Stimulated activated CD8-positive, alpha-beta memory T cell treated with anti-CD3 and anti-CD28 coated beads, Interleukin-2, amount 100 ng/mL, for 1 hour (primary cell): ENCODE measurements at places on chromosomes 3 and 15.

DNA sequence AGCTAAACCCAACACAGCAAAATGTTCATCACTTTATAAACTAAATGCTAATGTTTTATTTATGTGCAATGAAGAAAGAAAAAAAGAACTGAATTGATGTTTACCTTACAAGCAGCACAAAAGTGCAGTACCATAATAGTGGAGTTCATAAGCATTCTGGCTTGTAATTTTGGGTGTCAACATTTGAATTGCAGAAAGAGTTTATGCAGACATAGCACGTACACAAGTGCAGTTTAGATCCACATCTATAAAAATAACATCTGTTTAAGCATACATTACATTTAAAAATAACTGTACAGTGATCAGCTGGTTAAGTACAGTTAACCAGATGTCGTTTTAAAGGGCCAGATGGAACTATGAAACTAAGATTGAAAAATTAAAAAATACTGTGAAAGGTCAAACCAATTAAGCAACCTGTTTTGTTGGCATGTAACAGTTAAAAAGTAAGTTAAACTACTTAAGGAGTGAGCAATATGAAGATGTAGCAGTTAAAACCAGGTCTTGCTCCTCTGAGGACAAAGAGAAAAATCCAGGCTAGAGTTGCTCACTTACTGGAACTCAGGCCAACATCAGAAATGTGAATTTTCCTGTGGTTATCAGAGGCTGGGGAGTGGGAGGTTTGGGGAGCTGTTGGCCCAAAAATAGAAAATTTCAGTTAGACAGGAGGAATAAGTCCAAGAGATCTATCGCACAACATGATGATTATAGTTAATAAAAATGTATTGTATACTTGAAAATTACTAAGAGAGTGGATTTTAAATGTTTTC lies 204.9 kb upstream of the MDFIC2 start:
- no peak for DNase-seq

DNA sequence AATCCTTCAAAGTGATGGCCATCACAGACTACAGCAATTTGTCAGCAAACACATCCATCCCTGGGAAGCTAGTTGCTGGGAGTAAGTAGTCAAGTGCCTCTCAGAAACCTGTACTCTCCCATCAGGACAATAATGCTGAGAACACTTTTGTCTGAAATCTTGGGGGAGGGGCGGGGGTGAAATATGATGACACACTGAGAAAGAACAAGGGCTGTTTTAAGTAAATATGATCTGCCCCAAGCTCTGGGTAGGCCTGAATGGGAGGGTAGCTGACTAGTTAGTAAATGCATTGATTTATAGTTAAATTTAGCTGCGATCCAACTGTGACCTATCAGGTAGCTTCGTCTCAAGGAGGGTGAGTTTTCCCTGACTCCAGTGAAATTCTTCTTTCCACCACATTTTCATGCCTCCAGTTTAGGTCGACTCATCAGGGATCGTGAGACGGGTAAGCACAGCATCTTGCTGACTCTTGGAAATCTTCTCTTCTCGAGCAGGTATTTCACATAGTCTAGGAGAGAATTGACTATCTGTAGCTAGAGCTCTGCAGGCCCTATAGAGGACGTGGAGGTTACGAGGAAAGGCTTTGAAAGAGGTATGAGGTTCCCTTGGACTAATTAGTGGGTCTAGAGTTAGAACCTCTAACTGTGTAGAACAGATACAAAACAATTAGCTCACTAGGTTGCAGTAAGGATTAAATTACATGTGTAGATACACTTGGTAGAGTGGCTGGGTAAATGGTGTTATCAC lies 213.4 kb upstream of the SLC2A2 start:
- DNase-seq = no peak

GRCh38 chr3:180036092-180036670 lies 556 bp downstream of the PEX5L start:
- DNase-seq = no peak

DNA sequence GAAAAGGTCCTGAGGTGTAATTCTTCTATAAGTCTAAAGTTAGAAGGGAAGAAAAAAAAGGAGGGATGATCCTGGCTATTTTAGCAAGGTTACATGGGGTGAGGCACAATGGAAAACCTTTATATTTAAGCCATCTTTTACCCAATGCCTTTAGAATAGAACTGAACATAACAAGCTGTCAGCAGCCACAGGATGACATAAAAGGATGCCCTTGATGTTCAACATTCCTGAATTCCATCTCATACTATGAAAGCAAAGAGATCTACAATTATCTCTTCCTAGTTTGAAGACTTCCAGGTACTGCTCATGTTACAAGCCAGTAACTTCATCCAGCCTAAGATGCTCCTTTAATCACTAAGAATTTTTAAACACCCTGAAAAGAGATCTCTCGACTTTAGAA lies 26.9 kb downstream of the NEK10 start:
- DNase-seq = no peak

GRCh38 chr3:3586843-3587646 lies 212.2 kb upstream of the LRRN1 start:
- no peak for DNase-seq

GRCh38 chr15:42149493-42150218 lies 6.8 kb downstream of the PLA2G4F start:
- no peak for DNase-seq

DNA sequence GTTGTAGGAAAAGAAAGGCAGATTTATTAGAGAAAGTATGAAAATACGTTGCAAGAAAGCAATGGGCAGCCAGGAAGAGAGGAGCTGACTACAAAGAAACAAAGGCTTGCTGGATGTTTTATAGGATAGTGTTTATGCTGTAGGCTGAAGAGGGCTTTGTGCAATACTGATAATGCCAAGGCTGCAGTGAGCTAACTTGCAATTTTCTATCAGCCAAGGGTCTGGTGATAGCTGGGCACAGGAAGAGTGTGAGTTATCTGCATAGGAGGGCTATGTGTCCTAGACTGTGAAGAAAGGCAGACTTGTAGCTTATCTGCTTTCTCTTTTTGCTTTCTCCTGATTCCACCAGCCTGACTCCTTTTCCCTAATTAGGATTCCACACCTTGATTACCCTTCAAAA lies 51.3 kb upstream of the OSBPL11 start:
- no peak for DNase-seq

DNA sequence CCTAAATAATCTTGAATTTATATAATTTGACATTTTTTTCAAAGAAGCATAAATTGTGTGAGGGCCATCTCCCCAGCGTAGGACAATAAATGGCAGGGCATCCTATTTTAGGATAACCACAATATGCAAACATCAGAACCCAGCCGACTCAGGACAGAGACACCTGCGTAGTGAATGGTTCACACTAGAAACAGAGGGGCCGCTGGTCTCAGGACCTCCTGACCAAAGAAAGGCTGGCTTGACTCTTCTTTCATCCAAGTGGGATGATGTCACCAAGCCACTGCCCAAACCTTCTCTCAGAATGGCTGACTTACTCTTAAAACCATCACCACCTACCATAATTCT lies 162.1 kb downstream of the FOXP1 start:
- DNase-seq = no peak

DNA sequence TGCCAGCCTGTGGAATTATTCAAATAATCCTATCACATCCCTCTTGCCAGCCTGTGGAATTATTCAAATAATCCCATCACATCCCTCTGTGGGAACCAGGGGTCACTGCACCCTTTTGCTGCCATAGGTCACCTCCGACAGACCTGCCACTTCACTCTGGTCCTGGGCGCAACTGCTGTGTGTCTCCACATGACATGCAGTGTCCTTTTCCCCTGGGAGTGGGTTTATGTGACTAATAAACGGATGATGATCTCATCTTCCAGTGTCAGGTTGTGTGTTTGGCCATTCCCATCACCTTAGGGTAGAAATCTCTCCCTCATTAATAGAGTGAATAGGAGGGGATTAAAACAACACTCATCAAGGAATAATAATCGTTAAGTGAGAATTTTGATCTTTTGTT lies 603.6 kb upstream of the NR2F2 start:
- DNase-seq = no peak
